ENCODE measurements at places on chromosomes 3 and 15.

DNA sequence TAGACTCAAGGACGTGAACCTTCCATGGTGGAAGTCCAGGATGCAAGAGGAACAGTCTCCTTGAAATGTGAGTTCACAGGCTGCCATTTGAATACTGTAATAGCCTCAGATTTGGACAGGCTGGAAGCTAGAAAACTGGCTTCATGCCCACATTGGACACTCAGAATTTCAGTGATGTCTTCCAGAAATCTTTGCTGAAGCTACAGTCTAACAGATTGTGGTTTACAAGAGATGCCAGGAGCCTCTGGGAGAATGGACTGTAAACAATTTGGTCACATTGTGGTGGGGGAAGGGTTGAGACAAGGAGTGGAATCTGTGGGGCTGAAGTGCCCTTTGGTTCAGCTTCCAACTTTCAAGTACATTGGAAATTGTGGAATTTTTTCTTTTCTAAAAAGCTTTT lies 252.0 kb upstream of the PROK2 start:
- no peak for DNase-seq

GRCh38 chr15:35293353-35294130 lies 208.4 kb upstream of the NANOGP8 start:
- peak; percentile 84 for DNase-seq

GRCh38 chr3:69510481-69511030 lies 124.7 kb upstream of the FRMD4B start:
- no peak for DNase-seq

DNA sequence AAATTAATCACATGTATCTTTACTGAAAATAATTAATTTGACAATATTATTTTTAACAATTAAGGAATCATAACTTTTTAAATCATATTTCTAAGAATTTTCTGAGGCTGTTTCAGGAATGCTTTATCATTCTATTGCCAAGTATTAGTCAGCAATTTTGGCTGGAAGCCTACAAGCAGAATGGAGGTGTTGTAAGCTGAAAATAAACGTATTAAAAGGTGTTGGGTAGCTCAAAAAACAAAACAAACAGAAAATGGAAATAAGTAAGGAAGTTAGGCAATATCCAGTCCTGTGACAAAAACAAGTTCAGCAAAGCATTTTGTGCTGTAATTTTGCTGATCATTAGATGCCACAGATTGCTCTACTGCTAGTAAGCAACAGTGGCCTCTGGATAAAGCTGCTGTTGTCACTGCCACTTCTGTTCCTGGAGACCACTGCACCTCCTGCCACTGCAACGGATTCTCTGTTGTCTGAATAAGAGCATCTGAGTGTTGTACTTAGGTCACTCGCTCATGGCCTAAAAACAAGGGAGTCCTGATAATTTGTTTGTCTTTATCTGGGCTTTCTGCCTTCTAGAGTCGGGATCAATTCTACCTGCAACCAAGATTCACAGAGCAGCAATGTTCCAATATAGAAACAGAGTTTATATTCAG lies 63.5 kb upstream of the SLITRK3 start:
- DNase-seq = peak; percentile 16

DNA sequence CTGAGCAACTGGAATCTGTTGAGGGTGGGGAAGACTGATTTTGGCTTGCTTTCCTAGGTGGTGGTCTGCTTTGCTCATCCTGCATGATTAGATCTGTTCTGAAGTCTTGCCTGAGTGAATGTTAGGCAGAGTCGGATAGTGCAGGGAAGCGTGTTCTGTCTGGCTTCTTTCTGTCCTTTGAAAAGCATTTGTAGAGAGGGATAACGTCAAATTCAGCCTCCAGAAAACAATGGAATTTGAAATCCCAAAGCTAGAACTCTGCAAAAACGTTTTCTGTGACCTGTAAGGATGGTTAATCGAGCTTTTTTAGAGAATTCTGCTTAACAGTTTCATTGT lies 1.4 kb downstream of the GLCE start:
- DNase-seq = peak; percentile 11

- no peak for DNase-seq
Measured at GRCh38 chr3:172221547-172221946, 182.2 kb downstream of the FNDC3B start.

- no peak for DNase-seq
Measured at GRCh38 chr15:64845831-64846595, 4.3 kb downstream of the PLEKHO2 start.

- no peak for DNase-seq
Measured at GRCh38 chr3:61899700-61900462, 338.5 kb downstream of the PTPRG start.

GRCh38 chr3:105938101-105938500 lies 69.3 kb upstream of the CBLB start:
- DNase-seq = peak; percentile 23

- DNase-seq = no peak
Measured at GRCh38 chr3:72160351-72160750, 375.4 kb upstream of the PROK2 start.

DNA sequence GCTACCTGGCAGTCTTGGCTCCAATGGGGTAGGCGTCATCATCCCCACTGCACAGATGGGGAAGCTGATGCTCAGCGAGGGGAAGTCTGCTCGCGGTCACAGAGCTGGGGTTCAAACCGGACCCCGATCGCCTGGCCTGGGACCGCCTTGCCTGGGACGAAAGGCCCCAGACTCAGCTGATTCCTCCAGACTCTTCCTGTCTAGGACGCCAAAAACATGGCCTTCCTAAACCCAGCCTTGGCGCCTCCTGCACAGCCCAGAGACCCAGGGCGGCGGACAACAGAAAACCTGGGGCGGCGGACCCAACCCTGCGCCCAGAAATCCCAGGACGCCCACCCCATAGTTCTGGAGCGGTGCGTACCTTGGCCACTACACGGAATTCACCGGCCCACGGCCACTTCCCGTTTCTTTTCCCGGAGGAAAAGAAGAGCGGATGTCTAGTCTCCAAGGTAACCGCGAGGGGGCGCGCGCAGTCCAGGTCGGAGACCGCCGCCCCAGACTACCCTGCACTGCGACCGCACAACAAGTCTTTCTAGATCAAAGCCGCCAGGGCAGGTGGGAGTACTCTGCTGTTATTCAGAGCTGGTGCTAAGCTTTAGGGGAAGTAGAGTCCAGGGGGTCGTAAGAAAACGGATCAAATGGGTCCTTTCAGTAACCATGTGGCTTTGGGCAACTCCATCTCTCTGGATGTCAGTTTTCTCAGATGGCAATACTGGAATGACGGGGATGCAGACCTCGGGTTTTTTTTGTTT lies 4.9 kb upstream of the IL17RD start:
- peak; percentile 64 for DNase-seq

- DNase-seq = no peak
Measured at GRCh38 chr3:53733446-53733845, 112.8 kb downstream of the CHDH start.

- DNase-seq = no peak
Measured at GRCh38 chr3:186254676-186255650, 107.1 kb downstream of the DGKG start.

DNA sequence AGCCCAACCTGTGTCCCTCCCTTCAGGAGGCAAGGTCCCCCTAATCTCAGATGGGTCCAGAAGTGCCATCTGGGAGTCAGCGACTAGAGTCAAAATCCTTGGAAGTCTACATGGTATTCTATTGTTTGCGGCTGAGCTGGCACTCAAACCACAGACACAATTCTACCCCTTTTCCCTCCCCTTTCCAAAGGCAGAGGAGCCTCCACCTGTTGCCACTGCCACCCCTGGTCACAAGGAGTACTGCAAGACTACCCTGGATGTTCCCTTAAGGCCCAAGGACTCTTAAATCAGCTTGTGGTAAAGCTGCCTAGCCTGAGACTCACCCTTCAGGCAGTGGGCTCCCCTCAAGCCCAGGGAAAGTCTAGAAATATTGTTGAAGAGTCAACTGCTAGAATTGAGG lies 4.3 kb upstream of the OR5H6 start:
- peak; percentile 28 for DNase-seq

- no peak for DNase-seq
Measured at GRCh38 chr3:149267565-149267964, 45.9 kb upstream of the CP start.

GRCh38 chr3:196624907-196625306 lies 14.6 kb upstream of the NRROS start:
- DNase-seq = no peak

- no peak for DNase-seq
Measured at GRCh38 chr3:99863588-99863987, 45.9 kb downstream of the CMSS1 start.

GRCh38 chr3:185924375-185924774 lies 13.4 kb downstream of the TRA2B start:
- no peak for DNase-seq

DNA sequence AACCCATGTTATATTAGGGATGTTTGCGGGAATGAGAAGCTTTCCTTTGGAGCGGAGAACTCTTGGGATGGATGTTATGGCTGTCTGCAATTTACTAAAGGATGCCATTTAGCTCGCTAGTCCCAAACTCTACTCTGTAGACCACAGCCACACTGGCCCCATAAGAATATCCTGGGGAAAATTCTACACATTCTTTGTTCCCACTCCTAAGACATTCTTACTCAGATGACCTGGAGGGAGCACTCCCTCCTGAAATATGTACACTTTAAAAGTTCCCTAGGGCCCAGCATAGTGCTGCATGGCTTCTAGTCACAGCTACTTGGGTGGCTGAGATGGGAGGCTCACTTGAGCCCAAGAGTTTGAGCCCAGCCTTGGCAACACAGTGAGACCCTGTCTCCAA lies 288.7 kb upstream of the RORA start:
- DNase-seq = no peak

DNA sequence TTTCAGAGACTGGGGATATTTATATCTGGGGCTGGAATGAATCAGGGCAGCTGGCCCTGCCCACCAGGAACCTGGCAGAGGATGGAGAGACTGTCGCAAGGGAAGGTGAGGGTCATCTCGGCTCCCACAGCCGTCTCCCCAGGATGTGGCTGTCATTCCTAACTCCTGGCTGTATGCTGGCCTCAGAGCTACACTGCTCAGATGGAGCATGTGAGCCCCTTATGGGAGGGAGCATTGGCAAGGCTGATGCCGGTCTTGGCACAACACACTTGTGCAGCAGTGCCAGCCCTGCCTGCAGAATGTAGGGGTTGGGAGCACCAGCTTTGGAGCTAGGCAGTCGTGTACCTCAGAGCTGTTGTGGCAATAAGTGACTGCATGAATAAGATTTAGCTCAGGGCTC lies 5.2 kb downstream of the RCCD1 start:
- DNase-seq = no peak

- DNase-seq = no peak
Measured at GRCh38 chr15:65373163-65373651, 4.6 kb downstream of the IGDCC3 start.

DNA sequence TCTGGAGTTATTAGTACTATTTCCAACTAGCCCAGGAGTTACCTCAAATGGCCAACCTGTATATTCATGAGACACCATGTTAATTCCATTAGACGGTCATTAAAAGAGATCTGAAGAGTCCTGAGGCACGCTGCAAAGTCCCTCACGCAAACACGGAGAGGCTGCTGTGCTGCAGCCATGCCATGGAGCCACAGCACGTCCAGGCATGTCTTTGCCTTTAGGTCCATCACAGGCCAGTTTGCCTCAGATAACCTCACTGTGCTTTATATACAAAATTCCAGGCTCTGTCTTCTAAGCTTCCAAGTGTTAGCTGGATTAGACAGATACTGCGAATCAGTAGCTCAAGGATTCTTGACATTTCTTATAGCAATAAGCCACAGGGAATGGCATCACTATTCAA lies 9.8 kb upstream of the PLAAT1 start:
- DNase-seq = no peak

GRCh38 chr3:13494463-13495350 lies 14.6 kb downstream of the HDAC11 start:
- no peak for DNase-seq

- DNase-seq = no peak
Measured at GRCh38 chr3:26118165-26118564, 328.3 kb downstream of the OXSM start.

DNA sequence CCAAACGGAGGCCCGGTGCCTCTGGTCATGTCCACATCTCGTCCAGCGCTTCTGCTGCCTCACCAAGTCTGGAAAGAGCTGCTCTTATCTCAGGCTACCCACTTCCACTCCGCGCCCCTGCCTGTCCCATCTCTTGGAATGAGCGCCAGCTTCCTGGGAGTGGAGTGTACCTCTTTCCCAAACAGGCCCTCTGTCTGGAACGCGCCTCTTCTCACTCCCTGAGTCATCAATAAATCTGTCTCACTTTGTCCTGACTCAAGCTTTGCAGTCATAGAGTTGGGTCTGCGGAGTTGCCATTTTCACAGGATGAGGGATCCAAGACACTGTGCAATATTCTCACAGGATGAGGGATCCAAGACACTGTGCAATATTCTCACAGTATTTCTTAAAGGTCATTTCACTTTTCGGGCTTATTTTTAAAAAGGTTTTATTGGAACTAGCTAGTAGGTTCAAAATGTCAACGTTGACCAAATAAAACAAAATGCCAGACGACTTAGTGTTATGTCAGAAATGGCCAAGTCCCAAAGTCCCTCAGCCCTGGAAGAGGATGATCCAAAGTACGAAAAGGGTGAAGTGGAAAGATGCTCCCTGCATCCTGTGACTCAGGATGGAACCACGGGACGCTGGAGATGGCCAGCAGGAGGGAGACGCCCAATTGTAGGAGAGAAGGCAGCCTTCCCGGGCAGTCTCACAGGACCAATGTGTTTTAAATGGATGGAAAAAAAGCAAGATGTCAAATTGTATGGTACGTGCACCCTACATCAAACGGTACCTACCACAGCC lies 81.1 kb downstream of the CHSY1 start:
- DNase-seq = no peak

- no peak for DNase-seq
Measured at GRCh38 chr15:93146601-93147000, 57.6 kb upstream of the RGMA start.

GRCh38 chr3:127999509-128000106 lies 52.6 kb upstream of the SEC61A1 start:
- no peak for DNase-seq

GRCh38 chr3:129231331-129232119 lies 17.9 kb upstream of the COPG1 start:
- no peak for DNase-seq

- peak; percentile 57 for DNase-seq
Measured at GRCh38 chr3:122668930-122669730, 11.5 kb upstream of the PARP14 start.

DNA sequence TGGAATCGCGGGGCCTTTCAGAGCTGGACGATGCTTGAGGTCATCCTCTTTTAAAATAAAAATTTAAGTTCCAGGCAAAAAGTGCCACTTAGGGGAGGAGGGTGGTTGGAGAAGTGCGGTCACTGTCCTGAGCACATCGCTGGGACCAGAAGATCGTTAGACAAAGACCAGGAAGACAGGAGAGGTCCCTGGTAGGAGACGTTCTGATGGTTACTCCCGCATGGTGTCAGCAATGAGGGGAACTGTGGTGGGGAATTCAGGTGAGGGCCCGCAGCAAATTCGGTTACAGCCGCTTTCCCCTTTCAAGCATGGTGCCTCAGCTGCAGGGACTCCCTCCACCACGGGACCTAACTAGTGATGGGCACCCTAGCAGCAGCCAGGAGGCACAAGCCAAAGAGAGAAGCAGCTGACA lies 1.0 kb upstream of the ISY1 start:
- DNase-seq = peak; percentile 17

- no peak for DNase-seq
Measured at GRCh38 chr3:101120039-101120438, 126.8 kb upstream of the ABI3BP start.
